NAMALWA (cell line): ENCODE measurements at places on chromosomes 6 and 20.

DNA sequence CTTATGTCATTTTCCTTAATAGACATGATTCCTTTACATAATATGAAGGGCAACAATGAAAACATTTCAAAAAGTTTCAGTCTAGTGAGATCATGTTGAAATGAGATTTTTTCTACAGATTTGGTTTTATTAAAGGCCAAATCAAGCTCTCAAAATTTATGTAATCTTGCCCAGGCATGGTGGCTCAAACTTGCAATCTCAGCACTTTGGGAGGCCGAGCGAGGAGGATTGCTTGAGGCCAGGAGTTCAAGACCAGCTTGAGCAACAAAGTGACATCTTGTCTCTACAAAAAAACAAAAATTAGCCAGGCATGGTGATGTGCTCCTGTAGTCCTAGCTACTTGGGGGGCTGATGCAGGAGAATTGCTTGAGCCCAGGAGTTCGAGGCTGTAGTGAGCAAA lies 50.8 kb downstream of the LRP11 start:
- DNase-seq: no peak

DNA sequence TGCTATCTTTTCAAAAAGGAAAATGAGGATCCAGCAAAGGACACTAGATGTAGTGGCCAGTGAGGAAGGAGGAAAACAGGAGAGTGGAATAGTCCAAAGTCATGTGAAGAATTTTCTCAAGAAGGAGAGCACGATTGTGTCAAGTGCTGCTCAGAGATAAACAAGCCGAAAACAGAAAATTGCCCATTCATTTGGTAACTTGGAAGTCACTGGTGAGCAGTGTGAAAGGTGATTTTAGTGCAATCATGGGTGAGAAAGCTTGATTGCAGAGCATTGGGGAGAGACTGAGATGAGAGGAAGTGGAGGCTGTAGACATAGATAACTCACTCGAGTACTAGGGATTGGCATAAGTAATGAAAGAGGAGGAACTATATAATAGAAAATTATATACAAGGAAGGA lies 26.0 kb upstream of the PRDM1 start:
- no peak for DNase-seq

DNA sequence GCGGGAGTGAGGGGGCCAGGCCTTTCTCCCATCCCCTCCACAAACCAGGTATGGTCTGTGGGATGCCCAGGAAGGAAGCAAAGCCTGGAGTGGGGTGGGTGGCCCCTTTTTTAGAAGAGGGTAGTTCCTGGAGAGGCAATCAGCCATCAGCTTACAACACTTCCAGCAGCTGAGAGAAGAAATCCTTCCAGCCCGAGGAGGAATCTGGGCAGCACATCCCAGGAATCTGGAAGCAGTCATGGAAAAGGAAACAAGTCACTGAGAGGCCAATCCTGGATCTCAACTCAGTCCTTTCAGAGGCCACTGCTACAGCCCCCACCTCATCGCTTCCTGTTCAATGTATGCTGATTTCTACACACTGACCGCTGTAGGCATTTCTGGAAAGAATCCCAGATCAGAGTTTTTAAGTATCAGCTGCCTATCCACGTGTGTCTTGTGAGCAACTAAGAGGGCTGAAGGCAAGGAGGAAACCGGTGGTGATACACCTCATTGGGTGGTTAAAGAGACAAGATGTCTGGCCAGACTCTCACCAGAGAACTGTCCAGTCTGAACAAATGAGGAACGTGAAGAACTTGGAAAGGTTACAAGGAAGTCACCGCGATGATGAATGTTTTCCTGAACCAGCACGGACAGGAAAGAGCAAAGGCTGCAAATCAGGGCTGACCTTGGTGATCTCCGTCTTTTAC lies 92.9 kb upstream of the SHLD1 start:
- DNase-seq: no peak

- DNase-seq: no peak
Observed at GRCh38 chr20:50590348-50590664, 80.1 kb downstream of the PTPN1 start.

GRCh38 chr6:32075781-32076180 lies 33.4 kb downstream of the TNXB start:
- DNase-seq: no peak

- DNase-seq: no peak
Observed at GRCh38 chr6:35149891-35150566, 8.9 kb upstream of the TCP11 start.

GRCh38 chr6:31528821-31529328 lies at the start of gene MCCD1:
Gene MCCD1 (plus strand): TSS chr6:31528962. CDS start chr6:31529015, 53 bp downstream.
- peak; percentile 6 for DNase-seq

DNA sequence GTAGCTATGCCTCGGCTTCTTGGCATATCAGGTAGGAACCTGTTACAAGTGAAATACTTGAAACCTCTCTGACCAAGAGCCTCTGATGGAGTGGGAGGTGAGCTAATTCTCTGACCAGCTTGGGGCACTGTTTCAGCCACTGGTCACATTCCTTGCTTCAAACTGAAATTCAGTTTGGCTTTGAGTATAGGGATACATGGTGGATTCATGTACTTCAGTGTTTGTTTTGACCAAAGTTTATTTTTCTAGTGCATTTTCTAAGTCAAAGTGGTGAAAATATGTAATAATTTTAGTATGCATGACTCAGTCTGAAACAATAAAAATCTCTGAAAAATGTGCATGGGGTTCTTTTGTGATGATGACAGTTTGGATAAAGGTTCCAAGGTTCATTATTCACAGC lies 18.6 kb downstream of the TTPAL start:
- DNase-seq: no peak

DNA sequence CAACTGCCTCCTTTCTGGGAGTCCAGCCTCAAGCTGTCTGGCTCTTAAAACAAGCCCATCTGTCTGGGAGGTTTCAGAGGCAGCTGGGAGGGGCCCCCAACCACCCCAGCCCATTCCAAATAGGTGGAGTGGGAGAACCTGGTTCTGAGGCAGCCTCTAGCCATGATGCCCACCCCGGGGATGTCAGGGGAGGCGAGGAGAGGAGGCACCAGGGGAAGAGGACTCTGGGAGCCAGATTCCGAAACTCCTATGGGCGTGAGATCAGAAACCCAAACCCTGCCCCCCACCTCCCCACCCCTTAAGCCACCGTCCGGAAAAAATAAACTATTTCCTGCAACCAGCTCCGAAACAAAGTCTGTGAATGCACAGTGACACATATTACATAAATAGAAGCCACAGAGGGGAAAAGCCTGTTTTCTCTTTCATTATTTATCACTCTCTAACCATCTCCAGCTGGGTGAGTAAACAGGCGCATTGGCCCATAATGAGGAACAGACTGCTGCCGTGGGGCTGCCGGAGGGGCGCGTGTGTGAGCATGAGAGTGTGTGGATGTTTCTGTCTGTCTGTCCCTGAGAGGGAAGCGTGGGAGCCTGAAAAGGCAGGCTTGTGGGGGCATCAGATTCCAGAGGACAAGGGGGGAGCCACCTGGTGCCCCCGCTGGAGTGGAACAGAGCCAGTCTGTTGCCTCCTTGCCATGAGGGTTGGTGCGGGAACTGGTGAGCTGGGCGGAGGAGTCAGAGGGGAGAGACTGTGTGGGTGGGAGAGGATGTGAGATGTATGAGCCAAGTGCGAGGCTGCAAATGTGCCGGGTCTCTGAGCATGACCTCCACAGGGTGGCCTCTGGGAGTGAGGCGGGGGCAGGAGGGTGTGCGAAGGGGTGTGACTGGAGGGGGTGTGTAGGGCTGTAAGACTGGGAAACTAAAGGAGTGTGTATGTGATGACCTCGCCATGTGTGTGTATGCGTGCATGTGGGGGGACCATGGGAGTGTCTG lies 14.3 kb upstream of the FOXP4 start:
- DNase-seq: peak; percentile 80

- no peak for DNase-seq
Observed at GRCh38 chr6:17679726-17680125, 27.0 kb downstream of the NUP153 start.

- DNase-seq: peak; percentile 87
Observed at GRCh38 chr6:5260111-5260620, 584 bp downstream of the LYRM4 start.

GRCh38 chr6:41585605-41586004 lies 39.4 kb downstream of the FOXP4 start:
- no peak for DNase-seq

DNA sequence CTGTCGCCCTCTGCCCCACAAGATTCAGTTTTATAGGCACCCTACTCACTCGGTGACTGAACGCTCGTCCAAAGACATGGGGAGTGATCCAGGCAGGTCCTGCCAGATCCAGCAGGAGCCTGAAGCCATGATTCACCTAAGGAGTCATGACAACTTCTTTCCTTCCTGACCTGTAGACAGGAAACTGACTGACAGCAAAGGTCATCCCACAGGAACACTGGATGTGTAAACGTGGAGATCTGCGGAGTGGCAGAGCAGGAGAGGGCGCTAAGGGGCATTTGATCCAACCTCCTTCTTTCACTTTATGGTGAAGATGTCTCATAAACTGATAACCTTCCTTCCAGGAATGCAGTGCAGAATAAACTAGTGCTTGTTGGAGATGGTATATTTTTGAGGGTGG lies 192.2 kb downstream of the GJA10 start:
- no peak for DNase-seq

DNA sequence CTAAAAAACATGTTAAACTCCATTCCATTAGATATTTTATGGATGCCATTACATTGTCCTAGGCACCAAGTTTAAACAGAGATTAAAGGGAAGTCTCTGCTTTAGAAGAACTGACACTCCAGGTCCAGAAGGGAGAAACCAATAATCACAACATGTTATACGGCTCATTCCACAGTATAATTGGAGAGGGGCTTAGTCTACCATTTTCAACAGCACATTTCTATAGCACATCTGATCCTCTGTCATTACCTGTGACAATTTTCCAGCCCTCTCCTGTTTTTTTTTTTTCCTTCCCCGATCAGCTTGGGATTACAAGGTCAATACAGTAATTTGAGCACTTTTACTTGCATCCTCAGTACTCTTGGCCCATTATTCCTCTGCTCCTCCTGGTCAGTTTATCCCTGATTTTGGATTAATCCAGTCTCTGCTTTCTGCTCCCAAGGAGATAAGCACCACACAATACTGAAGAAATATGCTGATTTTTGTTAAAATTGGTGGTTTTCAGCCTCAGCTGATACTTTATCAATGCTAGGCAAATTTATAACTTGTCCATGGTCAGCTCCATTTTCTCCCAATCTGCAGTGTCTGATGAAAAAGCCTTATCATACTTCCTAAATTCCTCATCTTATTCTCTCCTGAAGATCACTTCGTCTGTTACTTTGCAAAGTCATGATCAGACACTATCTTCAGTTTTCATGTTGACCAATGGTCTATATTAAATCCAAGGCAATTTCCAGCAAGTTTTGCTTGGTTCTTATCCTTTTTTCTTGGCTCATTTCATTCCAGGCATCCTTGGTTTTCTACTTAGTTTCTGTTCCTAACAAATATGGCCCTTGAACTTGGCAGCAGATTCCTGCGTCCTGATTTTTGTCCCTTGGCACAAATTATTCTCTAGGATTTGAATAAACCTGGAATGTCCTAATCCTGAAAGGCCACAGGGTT lies 30.8 kb upstream of the SYNCRIP start:
- DNase-seq: peak; percentile 44

GRCh38 chr6:159941286-159942113 lies 27.4 kb upstream of the IGF2R start:
- DNase-seq: peak; percentile 60

- no peak for DNase-seq
Observed at GRCh38 chr6:132887204-132887603, 72.8 kb downstream of the RPS12 start.

DNA sequence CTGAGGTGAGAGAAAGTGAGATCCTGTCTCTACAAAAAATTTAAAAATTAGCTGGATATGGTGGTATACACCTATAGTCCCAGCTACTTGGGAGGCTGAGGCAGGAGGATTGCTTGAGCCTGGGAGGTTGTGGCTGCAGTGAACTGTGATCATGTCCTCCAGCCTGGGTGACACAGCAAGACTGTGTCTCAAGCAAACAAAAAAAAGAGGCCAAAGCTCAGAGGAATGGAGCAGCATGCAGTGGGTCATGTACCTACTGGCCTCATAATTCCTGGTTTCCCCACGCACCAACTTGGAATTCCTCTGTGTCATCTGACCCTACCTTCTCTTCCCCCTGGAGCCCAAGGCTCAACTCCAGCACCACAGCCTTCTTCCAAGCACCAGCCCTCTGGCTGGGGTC lies 15.1 kb upstream of the PLEKHG1 start:
- no peak for DNase-seq

DNA sequence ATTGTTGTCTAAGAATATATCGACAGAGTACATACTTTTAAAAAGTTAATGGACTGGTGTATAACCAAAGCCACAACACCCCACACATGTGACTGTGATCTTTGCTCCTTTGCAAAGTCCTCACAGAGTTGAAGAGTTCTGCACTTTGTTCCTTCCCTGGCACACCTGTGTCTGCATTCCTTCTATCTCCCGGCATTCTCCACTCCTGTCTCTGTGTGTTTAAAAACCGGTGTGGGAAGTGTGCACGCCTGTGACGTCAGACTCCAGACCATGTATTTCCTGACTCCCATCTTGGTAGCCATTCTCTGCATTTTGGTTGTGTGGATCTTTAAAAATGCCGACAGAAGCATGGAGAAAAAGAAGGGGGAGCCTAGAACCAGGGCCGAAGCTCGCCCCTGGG lies at the start of gene IYD:
Gene IYD, plus strand, starts transcription at position 251 of the 400 bp plus-strand sequence. Its CDS starts 20 bp downstream, at position 271.
- no peak for DNase-seq

GRCh38 chr6:127288705-127289104 lies 22.0 kb downstream of the RNF146 start:
- DNase-seq: no peak

DNA sequence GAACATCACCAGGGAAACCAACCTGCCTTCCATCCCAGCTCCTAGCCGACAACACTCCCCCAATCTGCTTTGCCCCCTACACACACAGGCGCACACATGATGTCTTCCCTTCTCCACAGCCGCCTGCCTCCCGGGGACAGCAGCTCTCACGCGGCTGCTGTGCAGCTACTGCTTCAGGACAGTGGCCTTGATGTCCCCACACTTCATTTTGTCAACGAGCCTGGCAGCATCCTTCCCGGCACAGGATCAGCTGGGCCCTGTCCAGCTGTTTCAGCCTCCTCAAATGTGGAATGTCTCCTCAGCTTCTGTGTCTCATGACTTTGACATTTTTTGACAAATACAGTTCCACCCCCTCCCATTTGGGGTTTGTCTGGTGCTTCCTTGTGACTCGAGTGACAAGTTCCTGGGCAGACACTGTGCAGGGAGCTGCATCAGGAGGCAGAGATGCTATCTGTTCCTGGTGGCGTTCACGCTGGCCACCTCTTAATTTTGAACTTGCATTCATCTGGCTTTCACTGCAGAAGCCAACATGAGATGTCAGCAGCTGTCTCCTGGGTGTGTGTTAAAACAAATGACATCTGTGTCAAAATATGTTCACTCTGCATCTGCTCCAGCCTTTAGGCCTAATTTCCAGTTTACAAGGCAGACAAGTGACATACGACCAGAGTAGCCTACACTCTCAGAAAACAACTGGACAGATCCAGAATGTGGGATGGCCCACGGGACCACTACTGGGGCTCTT lies 57.2 kb downstream of the GINS1 start:
- no peak for DNase-seq

- no peak for DNase-seq
Observed at GRCh38 chr6:75233092-75233615, 10.4 kb downstream of the COX7A2 start.

- DNase-seq: no peak
Observed at GRCh38 chr20:54174457-54175175, 830 bp upstream of the CYP24A1 start.
